Hematopoietic multipotent progenitor cell treated with erythropoietin and hydrocortisone succinate and interleukin-3 and kit ligand, for 4 days (in vitro differentiated cells): ENCODE measurements at places on chromosomes 4 and X.

DNA sequence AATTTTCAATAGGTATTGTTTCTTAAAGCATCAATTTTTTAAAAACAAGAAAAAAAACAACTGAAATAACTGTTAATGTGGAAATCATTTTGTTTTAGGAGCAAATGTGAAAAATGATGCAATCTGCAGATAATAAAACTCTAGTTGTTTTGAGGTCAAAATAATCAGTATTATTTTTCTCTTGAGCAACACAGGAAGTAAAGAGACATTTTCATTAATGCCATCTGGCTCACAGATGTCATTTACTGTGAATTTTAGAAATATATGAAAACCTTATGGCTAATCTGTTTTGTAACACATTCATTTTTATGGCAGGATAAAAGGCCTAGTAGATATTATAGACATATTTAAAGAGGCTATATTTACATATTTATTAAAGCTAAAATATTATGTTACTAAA lies 141.6 kb downstream of the PCDH18 start:
- no peak for DNase-seq

GRCh38 chr4:168570466-168570865 lies 73.6 kb downstream of the PALLD start:
- DNase-seq, result no peak

GRCh38 chr4:13470379-13470778 lies 13.8 kb downstream of the RAB28 start:
- DNase-seq, result no peak

- DNase-seq, result no peak
These were observed 24.8 kb downstream of the KLF3 start for GRCh38 chr4:38688676-38689355.

GRCh38 chr4:182235021-182235795 lies 8.0 kb upstream of the TENM3 start:
- DNase-seq, result no peak
